Thymus (tissue), 14 donors: ENCODE measurements at places on chromosomes 12 and 14. TPM values are rescaled to one million over a fixed set of nuclear protein-coding genes. Genes with fewer than 3 reads are reported as not detected.

DNA sequence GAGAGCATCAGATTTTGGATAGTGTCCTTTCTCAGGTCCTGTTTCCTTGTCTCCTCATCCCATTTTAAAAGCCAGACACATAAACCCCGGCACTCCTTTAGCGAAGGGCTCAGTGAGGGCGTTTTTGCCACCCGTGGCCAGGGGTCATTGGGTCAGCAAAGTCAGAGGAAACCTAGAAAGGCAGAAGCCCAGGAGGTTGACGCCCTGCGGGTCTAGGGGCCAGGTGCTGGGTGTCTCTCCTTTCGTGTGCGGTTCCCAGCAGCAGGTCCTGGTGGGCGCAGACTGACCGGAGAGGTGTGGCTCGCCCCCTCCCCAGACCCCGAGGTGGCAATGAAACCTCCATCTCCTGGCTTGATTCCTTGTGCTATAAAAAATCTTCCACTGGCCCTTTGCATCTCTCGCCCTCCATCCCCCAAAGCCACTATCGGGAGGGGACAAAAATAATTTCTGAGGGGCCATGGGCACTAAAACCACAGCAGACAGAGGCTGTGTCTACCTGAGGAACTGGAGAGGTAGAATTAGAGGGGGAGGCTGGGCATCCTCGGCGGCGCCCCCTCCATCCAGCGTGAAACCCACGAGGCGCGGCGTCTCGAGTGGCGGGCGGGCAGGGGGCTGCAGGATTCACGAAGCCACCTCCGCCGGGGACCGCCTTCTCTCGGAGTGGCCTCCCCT lies 858 bp upstream of the FRMD6 start:
- peaks cover 13% of the 10 kb centered on the region for H3K27me3 ChIP-seq
- H3K4me3 ChIP-seq, result peak overlapping the region; percentile 83
- DNase-seq, result no peak
- H3K36me3 ChIP-seq, result no peaks in the 10 kb centered on the region

DNA sequence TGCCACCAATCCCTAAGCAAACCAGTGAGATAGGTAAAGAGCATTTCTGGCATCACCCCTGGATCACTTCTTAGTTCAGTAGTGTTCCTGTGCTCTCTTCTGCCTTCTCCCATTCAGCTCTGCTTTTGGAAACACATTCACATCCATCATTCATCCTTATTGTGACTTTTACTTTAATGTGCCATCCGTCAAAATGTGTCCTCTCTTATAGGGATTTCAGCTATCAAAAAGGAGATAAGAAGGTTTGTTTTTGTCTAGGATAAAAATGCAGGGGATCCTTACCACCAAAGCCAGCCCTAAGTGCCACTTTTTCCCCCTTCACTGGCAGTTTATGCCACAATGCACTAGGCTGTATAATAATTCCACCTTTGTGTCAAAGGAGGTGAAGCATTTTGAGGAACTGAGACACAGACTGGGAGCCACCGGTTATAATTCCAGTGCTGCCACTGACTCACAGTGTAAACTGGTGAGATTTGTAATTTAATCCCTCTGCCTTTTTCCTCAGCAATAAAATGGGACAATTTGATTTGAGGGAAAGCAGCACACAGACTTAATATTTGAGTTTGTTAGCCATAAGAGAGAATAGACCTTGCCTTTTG lies 158.6 kb downstream of the PAX9 start:
- H3K27me3 ChIP-seq, result no peaks in the 10 kb centered on the region
- no peak overlapping the region for H3K4me3 ChIP-seq
- H3K4me1 ChIP-seq, result no peaks in the 10 kb centered on the region
- H3K36me3 ChIP-seq, result no peaks in the 10 kb centered on the region

GRCh38 chr12:123288751-123289346 lies 17.2 kb upstream of the CDK2AP1 start:
- H3K36me3 ChIP-seq, result peaks cover 33% of the 10 kb centered on the region
- no peak overlapping the region for H3K4me3 ChIP-seq
- no peak overlapping the region for H3K27ac ChIP-seq
- no peak for DNase-seq

GRCh38 chr12:51217133-51217967 lies 512 bp downstream of the POU6F1 start:
- H3K27me3 ChIP-seq, result peaks cover 30% of the 10 kb centered on the region
- H3K27ac ChIP-seq, result peak overlapping the region; percentile 87
- DNase-seq, result no peak
- H3K36me3 ChIP-seq, result no peaks in the 10 kb centered on the region

DNA sequence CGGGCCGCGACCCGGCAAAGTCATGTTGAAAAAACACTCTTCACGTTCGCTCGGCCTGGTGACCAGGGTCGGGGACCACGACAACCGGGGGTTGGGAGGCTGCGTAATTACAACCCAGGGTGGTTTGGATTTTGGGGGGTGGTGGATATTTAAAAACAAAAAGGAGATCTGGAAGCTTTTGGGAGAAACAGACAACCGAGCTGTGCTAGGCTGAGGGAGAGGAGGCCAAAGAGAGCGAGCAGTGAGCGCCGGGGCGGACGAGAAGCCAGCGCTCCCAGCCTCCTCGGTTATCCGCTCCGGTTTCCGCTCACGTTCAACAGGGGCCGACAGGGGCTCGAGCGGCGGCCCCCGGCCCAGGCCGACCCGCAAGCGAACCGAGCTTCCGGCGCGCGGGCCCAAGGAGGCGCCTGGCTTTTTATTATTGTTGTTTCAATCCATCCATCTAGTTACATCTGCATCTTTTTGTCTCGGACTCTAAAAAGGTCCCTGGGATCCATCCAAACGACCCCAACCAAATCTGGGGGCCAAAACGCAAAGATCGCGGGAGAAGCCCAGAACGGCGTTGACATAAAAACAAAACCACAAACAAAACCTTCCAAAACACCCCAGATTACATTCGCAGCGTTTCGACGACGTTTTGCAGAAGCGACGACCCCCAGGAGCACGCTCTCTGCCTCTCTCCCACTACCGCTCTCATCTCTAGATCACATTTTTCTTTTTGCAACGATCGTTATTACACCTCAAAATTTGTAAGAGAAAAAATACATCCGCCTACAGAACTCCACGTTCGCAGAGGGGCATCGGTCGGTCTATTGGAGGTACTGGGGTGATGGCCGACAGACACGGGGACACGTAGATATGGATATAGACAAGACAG lies 771 bp downstream of the OTX2 start:
- H3K4me1 ChIP-seq, result no peaks in the 10 kb centered on the region
- DNase-seq, result no peak
- H3K4me3 ChIP-seq, result no peak overlapping the region
- no peak overlapping the region for H3K27ac ChIP-seq

CDK17 gene
- polyA plus RNA-seq, result 32.9 TPM
